Activated CD4-positive, alpha-beta T cell treated with anti-CD3 and anti-CD28 coated beads, Interleukin-2, amount 10 ng/mL, durations not matched to agents 7 days and 5 days (primary cell): ENCODE measurements at places on chromosomes 6 and 20.

DNA sequence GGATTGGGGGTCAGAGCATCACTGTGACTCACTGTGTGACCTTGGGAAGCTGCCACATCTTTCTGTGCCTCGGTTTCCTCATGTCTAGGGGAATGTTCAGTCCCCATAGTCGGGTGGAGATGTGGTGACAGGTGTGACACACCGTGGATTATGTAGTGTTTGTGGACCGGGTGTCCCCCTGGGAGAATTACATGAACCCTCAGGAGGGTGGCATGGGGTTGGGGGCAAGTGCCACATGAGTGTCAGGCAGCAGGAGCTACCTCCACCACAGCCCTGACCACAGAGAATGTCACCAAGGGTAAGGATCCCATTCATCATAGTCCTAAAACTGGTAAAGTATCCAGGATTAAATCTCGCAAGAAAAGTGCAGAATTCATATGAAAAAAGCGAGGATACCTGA lies 23.2 kb downstream of the SUN5 start:
- no peak for DNase-seq

DNA sequence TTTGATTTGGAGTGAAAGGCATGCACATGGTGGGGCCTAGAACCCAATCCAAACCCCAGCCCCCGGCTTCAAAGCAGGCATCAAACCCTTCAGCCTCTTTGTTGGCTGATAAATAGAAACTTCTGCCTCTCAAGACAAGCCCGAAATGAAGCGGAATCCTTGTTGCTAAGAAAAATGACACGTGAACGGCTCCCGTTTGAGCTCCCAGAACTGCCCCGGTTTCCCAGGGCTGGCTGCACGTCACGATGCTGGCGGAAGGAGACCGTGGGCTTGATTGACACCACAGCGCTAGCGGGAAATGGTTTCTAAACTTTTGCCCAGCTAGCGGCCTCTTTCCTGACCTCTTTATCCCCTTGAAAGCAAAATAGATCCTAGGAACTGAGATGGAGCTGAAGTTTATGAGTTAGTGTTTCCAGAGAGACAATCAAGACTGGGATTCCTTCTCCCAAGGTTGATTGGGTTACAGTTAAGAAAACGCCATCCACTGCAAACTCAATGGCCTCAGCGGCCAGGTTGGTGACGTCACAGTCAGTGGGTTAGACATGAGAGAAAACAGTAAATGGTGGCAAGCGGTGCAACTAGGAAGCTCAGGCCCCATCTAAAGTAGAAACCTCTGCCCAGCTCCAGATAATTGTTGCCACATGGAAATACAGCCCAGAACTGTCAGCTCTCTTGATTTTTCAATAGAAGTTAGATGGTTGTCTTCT lies 117.0 kb downstream of the ANKRD60 start:
- no peak for DNase-seq

DNA sequence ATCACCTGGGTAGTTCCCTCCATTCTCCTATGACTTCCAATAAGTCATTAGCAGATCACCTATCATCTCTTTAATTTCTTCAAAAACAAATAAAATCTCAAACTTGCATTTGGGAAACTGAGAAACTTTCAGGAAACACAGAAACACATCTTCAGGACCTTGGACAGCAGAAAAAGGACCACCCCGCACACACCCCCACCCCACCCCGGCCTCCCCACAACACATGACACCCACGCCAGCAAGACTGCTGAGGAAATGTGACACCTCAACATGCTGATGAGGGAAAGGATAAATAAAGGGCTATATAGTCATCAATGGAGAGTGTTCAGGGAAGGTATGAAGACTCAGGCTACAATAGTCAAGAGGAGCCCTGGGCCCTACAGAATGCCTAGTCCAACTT lies 15.6 kb upstream of the TRIM39 start:
- no peak for DNase-seq

- DNase-seq: no peak
Measured at GRCh38 chr20:37282556-37282955, 6.9 kb upstream of the MANBAL start.

- no peak for DNase-seq
Measured at GRCh38 chr6:155378724-155379123, 64.4 kb upstream of the TFB1M start.
